ENCODE measurements at places on chromosomes 4 and X.

GRCh38 chr4:21991050-21991449, 42.5 kb upstream of the KCNIP4 start:
- no peak for DNase-seq

- DNase-seq = no peak
Measured at GRCh38 chr4:109321232-109321631, 18.8 kb upstream of the COL25A1 start.

GRCh38 chrX:134717698-134718097, 59.4 kb upstream of the PLAC1 start:
- no peak for DNase-seq

GRCh38 chr4:49044270-49044669, 58.2 kb downstream of the CWH43 start:
- no peak for DNase-seq

DNA sequence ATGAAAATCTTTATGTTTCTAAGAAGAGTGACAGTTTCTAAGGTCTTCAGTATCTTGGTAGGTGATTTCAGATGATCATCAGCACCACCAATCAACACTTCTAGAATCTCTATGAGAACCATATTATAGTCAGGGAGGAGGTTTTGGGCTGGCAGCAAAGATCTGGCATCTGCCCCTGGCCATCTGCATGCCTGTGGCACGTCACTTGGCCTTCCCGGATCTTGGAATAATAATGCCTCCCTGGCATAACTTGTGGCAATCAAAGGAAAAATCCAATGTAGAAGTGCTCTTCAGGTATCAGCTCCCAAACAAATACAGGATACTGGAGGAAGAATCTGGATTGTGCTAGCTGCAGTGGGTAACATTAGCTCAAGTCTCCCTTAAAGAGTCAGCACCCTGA, 57.3 kb downstream of the RASL11B start:
- no peak for DNase-seq

DNA sequence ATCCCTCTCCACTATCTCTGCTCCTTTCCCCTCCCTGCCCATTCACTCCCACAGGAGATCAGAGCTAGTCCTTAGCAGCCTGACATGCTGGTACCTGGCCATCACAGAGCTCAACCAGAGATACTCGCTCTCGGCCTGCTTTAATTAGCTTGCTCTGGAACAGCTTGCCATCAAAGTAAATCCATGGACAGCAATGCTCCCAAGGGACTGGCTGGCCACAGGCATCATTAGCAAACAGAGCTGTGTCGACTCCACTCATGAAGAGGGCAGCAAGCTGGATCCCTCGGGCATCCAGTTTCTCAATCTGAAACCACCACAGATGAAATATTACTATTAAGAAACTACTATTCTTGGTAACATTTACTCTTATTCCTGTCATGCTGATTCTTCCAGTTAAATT, 43.4 kb upstream of the PHF8 start:
- no peak for DNase-seq

DNA sequence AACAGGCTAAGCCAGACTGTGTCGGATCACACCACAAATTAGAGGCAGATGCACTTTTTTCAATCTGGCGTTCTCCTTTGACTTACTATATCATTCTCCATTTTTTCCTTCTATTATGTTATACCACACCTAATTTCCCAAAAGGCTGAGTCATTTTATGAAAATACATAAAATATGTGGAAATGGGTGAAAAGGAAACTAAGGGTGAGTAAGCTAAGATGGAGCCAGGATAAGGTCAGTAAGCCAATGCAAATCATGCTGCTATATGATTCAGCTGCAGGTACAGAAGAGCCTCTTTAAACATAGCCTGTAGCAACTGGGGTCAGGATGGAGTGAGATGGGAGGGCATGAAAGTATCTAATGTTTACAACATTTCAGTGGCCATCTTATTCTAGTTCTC, 94.0 kb upstream of the TEX13A start:
- DNase-seq = peak; percentile 63

GRCh38 chr4:10180927-10181744, 64.5 kb upstream of the WDR1 start:
- DNase-seq = peak; percentile 71

GRCh38 chr4:121307445-121308327, 73.1 kb downstream of the QRFPR start:
- peak; percentile 48 for DNase-seq

DNA sequence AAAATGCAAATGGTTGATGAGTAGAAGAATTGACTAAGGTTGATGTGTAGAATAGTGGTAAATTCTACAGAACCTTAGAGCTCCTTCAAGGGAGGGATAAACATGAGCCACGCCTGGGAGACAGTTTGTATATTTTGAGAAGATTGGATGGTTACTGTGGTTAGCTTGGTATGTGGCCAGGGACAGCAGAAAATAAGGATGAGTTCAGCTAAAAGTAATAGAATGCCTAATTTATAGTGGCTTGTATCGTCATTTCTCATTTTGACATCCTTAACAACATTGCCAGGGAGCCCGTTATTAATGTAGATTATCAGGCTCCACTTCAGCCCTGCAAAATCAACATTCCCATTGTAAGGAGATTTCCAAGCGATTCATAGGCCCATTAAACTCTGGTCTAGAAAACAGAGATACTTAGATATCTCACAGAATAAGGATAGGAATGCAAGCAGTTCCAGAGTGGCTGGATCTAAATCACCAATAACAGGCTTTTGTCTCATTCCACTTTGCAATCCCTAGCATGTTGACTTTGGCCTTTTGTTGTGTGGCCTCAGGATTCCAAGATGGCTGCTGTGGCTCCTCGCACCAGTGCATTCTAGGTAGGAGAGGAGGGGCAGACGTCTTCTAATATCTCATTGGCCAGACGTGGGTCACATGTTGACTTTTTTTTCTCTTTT, 6.4 kb upstream of the PTTG2 start:
- peak; percentile 73 for DNase-seq
